ENCODE measurements at places on chromosomes 6 and 20.

DNA sequence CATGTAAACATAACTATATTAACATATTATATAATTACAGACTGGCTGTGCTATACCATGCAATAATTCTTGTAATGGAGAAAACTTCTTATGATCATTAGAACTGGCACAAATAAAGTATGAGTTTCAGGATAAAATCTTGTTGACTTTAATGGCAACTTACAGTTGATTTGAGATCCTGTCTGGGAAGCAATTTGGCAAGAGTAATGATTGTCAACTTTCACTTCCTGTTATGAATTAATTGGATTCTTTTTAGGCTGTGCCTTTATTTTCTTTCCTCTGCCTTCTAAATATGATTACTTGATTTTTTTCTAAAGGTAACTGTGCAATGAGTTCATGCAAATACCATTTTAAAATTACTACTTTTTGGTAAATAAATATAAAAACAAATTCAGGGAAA is 158.1 kb upstream of the B3GAT2 start:
- DNase-seq, result no peak

- no peak for DNase-seq
Measured at GRCh38 chr6:38480036-38480435, 159.7 kb downstream of the BTBD9 start.

DNA sequence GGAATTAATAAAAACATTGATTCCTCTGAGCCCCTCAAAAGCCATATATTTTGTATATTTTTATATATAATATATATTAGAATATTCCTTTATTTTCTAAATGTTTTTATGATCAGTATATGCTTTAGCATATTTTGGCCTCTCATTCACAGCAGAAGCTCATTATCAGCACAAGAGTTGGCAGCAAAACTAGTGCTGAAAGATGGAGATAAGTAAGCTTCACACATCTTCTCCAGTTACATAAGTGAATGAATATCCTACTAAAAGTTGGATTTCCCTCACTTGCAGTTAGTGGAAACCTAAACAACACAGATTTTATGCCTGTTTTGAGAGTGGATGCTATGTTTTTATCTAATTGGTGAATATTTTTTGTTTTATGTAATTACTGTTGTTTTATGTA is 1303.8 kb upstream of the ADGRB3 start:
- no peak for DNase-seq

DNA sequence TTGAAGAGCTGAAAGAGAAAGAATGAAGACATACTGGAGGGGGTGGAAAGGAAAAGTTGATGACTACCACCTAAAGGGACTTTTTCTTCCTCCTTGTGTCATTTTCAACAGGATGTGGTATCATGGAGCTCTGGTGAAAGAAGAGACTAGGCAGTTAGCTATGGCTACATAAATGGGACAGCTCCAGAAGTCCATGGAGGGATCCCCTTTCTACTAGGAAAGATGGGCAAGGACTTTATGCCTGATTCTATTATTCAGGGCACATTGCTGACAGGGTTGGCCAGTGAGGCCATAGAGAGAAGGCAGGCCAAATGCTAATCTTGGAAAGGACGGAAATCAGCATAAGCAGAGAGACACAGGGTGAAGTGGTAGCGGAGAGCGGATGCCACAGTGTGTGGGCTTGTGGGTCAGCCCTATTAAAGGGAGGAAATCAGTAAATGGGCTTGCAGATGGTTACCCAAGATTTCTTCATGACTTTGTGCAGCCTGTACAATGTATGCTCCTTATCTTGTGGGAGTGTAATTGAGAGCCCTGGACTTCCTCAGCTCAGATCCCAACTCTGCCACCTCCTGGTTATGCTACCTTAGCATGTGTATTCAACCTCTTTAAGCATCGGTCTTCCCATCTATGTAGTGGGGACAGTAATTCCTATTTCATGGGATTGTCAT is 77.4 kb upstream of the TMEM170B start:
- no peak for DNase-seq

GRCh38 chr6:132790450-132790849 is 8.0 kb downstream of the SLC18B1 start:
- no peak for DNase-seq

- DNase-seq, result no peak
Measured at GRCh38 chr20:2806351-2806701, 5.9 kb upstream of the CPXM1 start.
